ENCODE measurements at places on chromosomes 2 and 18. TPM values are rescaled to one million over a fixed set of nuclear protein-coding genes. Genes with fewer than 3 reads are reported as not detected.

DNA sequence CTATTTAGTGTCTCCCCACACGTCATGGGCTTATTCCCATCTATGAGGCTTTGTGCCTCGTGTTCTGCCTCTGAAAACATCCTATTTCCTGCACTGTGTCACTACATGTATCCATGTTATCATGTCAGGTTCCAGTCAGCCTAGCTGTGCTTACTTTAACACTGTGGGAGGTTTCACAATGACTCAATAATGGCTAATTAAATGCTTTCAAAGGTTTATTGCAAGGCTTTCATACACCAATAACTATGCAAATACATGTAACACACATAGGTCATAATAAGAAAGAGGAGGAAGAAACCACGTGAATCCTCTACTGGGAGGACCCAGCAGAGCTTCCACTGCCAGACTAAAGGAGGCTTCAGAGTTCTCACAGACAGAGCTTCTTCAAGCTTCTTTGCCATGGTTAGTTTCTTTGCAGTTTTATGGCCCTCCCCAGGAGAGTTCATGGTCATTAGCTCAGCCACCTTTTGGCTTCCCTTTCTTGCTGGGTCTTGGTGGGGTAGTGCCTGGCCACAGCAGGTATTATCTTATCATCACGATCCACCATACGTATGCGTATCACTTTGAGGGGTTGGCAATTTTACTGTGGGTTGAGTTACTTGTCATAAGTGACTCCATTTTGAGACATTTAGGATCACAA lies 5.1 kb upstream of the COLEC12 start:
- DNase-seq, result no peak

- no peak for DNase-seq
Observed at GRCh38 chr2:46816846-46817726, 98.5 kb downstream of the MCFD2 start.

- no peak for DNase-seq
Observed at GRCh38 chr18:4806331-4806730, 351.2 kb upstream of the DLGAP1 start.

- no peak for DNase-seq
Observed at GRCh38 chr18:36633961-36634412, 194.8 kb downstream of the TPGS2 start.

GRCh38 chr2:119708241-119708640 lies 29.2 kb downstream of the TMEM177 start:
- no peak for DNase-seq

The KHK gene
- total RNA-seq, result 4.7 TPM

The OTOS gene
- not detected for total RNA-seq
